ENCODE measurements at places on chromosomes 1 and 21.

DNA sequence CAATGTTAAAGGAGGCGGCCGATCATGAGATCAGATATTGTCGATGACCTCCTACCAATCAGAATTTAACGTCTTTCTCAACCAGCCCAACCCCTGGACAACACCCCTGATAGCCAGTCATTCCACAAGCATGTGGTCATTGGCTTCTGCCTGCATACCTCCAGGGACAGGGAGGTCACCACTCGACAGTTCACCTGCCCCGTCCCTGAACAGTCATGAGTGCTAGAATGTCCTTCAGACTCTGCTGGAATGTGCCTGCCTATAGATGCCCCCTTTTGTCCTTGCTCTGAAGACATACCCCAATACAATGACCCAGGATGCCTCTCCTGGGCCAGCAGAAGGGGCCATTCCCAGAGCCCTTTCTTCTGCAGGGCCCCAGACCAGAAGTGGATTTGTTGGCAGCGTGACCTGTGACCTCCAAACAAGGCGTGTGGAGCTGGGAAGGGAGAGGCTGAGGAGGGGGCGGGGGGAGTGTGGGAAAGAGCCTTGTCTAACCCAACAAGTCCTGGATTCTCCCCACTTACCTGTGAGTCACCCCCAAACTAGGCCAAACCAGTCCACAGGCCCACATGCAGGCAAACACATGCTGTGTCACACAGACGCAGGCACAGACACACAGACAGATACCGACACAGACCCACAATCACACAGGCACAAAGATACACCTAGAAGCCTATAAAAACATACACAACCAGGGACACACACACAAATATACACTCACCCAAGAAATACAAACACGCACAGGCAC is 2.2 kb downstream of the CRYBG2 start:
- DNase-seq = no peak

- DNase-seq = no peak
Measured at GRCh38 chr1:231408528-231409094, 13.5 kb downstream of the EGLN1 start.

DNA sequence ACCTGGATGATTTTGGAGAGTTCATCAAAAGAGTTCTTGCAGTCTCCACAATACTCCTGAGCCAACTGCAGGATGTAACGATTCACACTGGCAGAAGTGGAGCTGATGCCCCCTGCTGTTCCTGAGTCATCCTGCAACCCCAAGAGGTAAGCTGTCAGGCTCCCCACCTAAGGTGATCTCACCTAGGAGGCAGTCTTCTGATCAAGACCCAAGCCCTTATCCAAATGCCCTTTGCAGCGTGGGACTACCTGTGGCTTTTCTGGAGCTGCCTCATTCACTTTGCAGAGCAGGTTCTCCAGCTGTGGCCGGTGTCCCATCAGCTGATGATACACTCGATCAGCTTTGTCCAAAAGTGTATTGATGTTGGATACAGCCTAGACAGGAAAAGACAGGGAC is 96.4 kb downstream of the UBR4 start:
- no peak for DNase-seq

- no peak for DNase-seq
Measured at GRCh38 chr1:21000245-21000594, 176.5 kb downstream of the EIF4G3 start.

- DNase-seq = no peak
Measured at GRCh38 chr1:42753070-42753469, 13.0 kb upstream of the CLDN19 start.

GRCh38 chr1:181149326-181150125 is 61.0 kb downstream of the IER5 start:
- DNase-seq = peak; percentile 47

DNA sequence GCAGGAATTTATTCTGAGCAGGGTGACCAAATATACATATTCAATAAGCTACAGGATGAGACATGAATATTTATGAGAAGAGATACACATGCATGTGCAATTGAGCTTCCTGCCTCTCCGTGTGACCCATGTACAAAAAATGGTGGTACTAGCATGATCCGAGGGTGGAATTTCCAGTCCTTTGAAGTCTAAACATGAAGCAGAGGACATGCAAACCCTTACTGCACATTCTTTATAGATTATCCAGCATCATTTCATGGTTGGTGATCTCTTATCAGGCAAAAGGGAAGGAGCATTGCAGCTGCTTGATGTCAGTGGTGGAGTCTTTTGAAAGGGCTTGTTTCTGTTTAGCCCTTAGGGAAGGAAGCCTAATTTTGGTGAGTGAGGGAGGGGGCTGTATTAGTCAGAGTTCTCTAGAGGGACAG is 448.6 kb downstream of the SETD4 start:
- no peak for DNase-seq

GRCh38 chr1:116111524-116112021 is 374 bp downstream of the MAB21L3 start:
- peak; percentile 44 for DNase-seq

DNA sequence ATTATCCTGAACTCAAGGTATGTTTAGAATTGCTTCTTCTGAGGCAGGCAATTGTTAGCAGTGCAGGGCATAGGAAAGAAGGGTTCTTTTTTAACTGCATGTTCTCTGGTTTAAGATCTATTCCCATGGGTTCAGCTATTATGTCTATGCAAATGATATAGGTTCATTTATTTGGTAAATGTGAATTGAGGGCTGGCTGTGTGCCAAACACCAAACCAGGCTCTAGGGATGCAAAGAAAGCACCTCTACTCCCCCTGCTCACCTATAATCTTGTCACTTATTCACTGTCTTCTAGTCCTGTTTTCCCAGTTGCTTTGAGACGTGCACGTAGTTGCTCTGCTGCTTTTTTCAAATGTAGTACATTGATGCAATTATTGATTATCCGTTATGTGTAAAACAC is 691 bp upstream of the KIFAP3 start:
- peak; percentile 27 for DNase-seq

DNA sequence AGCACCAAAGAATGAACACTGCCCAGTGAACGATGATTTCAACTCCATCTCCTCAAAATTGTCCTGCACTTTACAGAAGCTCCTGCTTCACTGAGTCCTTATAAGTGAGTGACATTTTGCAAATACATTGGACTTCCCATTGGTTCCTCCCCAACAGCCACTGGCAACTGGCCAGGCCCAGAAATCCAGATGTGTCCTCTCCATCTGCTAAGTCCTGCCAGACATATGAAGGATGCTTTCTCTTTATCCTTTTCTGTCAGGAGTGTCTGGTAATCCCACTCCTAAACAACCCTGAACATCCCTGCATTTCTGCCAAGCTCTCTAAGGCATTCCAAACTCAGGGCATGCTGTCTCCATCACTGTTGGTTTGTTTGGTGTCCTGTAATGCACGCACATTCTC is 271.8 kb downstream of the RRAGC start:
- no peak for DNase-seq

DNA sequence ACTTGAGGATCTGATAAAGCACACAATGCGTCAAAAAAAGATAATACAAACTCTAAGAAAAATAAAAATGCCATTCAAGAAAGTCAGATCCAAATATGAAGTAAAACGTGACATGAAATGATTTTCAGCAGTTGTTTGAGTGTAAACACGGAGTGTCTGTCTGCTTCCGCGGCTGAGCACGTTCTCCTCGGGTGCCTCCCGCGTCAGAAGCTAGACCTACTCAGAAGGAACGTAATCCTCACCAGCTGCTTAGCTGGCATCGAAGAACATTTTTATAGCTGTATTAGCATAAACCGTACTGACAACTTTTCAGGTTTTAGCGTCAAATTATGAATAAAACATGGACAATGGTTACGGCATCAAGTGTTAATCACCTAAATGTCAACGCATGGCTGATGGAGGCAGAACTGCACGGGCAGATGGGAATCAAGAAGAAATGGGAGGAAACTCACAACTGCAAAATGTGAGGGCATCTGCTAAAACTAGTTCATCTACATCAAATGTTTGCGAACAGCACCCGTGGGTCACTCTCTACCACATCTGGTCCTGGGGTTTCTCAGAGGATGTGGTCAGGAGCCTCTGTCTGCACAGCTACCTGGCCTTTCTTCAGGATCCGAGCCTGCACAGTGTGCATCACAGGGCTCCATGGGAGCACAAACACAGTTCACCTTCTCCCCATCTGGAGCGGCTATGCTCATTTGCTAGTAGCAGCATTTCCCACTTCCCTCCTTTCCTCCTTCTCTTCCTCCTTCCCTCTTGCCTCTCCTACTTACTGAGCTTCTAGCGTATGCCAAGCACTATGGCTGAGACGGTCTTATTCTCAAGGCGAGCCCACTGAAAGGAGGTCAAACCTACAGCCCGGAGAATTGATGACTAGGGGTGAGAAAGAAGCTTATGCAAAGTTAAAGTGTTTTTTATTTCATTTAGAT is 40.0 kb downstream of the RCAN1 start:
- no peak for DNase-seq

DNA sequence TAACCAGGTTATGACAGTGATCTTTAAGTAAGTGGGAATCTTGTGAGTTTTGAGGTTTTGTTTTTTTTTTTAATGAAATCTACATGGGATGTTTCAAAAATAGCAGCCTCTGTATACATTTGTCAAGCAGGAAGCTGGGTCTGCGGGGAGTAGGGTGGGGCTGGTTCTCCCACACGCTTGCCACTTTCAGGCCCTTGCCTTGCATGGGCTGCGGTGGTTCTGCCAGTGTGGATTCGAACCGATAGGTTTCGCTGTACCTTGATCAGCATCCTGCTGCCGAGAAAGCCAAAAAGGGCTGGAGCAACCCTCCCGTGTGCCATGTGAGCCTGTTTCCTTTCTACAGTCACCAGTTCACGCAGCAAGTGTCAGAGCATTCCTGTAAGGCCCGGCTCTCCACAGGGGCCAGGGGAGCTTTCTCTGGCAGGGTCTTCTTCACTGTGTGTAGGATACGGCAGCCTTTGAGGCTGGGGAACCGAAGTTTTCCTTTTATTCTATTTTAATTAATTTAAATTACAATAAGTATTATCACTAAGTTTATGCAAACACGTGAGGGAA is 79.2 kb upstream of the SAMD11 start:
- no peak for DNase-seq

- no peak for DNase-seq
Measured at GRCh38 chr1:42141978-42142377, 11.2 kb upstream of the GUCA2B start.

DNA sequence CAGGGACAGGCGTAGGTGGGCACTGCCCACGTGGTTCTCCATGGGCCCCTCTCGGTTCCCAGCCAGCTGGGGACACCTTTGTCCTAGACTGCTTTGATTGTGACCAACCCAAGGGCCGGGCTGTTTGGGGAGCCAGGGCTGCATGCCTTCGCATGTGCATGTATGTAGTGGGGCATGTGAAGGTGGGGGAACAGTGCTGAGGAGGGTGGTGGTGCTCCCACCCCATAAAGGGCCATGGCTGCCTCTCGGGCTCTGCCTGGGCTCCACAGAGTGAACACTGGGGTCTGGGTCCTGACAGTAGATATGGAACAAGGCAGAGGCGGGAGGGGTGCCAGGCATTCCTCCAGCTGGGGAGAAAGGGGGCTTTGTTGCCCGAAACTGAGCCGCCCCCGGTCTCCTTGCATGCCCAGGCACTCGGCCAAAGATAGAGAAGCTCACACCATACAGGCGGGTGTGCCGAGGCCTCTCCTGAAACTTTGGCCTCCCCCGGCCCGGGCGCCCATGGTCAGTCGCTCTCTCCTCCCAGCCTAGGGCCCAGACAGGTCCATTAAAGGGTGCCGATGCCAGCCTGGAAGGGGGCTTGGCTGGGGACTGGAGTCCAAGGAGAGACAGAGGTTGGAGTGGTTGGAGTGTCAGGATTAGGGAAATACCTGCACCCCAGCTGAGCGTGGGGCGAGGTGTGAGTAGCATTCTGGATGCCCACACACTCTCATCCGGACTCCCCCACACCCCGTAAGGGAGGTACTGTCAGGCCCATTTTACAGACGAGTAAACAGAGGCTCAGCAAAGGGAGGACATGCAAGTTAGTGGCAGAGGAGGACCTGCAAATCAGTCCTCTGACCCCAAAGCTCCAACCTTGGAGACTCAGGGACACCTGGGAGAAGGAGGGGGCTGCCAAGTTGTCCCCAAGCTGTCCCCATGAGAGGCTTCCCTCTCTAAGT is 41.1 kb downstream of the EPHA2 start:
- no peak for DNase-seq

- DNase-seq = no peak
Measured at GRCh38 chr21:36902331-36902730, 64.1 kb downstream of the HLCS start.

DNA sequence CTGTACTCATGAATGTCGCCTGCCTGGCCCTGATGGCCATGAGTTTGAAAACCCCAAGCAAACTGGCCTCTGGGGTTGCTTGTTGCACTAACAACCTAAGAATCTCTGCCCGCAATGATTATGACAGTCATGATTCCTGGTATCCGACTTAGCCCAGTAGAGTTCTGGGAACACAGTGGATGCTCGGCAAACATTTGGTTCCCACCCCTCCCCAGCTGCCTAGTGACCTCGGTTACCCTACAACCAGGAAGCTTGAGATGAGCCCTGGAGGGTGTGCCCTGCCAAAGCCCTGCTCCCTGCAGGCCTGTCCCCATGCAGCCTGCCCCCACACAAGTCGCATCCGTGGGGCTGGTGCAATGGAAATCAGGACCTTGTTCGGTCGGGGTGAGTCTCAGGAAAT is 76.0 kb upstream of the ZBTB40 start:
- no peak for DNase-seq

GRCh38 chr1:36387141-36387949 is 1.6 kb upstream of the STK40 start:
- peak; percentile 52 for DNase-seq

- DNase-seq = peak; percentile 54
Measured at GRCh38 chr1:19704247-19705113, 39.8 kb downstream of the HTR6 start.

GRCh38 chr1:56003846-56004245 is 575.5 kb downstream of the PLPP3 start:
- DNase-seq = no peak

- DNase-seq = no peak
Measured at GRCh38 chr1:193417945-193418744, 231.7 kb upstream of the B3GALT2 start.

GRCh38 chr1:19436716-19437476 is 48.4 kb downstream of the CAPZB start:
- DNase-seq = peak; percentile 82

GRCh38 chr21:46078978-46079351 is 18.9 kb upstream of the COL6A2 start:
- DNase-seq = peak; percentile 22

DNA sequence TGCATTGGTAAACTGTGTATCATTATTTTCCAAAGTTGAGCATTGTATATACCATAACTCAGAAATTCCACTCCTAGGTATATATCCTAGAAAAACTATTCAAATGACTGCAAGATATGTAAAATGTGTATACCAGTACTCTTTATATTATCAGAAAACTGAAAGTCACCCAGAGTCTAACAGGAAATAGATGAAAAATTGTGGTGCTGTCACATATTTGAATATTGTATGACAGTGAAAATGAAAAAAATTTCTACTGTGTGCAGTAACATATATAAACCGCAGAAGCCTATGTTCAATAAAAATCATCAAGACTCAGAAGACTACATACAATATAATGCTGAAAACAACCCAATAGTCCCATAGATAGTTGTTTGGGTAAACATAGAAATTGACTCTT is 74.4 kb upstream of the LYPLAL1 start:
- DNase-seq = no peak

- no peak for DNase-seq
Measured at GRCh38 chr1:173364827-173365226, 112.3 kb upstream of the PRDX6 start.
